Activated CD8-positive, alpha-beta memory T cell treated with anti-CD3 and anti-CD28 coated beads, Interleukin-2, amount 50 U/mL, for 48 hours (primary cell): ENCODE measurements at places on chromosomes 7 and 10.

- no peak for DNase-seq
Observed at GRCh38 chr10:84987039-84987438, 658.6 kb downstream of the CCSER2 start.

DNA sequence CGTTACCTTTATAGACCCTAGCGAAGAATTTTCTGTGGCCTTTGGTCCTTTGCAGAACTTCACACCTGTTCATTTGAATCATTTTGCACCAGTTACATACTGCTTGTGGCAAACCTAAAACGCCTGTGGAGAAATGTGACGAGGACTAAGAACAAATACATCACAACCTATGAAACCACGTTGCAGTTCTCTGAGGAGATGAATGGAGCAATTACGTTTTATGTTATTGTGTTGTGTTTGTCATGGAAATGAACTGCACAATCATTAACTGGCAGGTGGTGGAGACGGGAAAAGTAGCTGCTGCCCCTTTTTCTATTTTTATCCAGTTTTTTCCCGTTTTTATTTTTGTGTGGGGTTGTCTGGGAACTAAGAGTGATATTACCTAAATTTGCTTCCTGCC is 505.5 kb downstream of the SDK1 start:
- DNase-seq = no peak

GRCh38 chr7:158516524-158516923 is 71.1 kb downstream of the PTPRN2 start:
- DNase-seq = no peak

DNA sequence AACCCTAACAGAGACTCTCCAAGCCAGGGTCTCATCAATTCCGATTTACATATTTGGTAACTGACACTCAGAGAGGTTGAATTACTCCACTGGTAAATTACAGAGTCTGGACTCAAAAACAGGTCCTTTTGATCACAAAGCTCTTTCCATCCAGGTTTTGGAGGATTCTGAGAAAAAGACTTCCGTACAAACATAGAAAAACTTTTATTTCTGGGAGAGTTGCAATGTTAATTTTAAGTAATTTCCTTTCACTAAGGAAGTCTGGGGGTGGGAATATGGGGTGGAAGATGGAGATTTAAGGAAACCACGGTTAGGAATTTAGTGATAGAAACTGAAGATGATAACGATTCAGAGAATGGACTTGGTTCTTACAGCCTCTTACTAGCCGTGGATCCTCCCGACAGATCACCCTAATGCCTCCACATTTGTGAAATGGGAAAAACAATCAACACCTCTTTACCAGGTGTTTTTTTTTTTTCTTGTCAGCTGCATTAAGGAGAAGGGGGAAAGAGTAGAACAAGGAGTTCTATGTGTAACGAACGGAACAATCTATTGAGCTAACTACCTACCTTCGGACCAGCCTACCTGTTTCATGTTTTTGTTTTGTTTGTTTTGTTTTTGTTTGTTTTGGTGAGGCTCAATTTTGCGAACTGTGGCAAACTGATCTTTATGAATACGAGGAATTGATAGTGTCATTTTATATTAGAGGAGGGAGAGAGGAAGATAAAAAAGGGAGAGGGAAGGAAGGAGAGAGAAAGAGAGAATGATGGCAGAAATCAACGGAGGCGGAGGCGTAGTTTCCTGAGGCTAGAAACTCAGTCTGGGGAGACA is 1.7 kb upstream of the RBM20 start:
- no peak for DNase-seq

DNA sequence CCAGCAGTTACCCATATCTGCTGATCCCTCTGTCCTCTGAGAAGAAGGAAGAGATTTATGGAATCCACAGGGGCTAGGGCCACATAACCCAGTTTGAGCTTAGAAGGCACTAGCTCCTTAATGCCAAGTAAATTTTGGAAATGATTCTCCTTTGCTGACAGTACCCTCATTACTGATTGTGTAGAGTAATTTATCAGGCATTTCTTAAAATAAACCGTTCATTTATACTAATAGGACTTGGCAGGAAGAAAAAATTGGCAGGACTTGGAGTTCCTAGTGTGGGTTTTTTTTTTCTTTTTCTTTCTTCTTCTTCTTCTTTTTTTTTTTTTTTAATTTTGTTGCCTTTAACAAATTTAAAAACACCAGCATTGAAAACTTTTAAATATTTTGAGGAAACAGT is 645.7 kb downstream of the SUGCT start:
- no peak for DNase-seq

- DNase-seq = no peak
Observed at GRCh38 chr7:155166108-155166507, 96.0 kb downstream of the HTR5A start.

GRCh38 chr10:86251426-86251825 is 115.2 kb downstream of the GRID1 start:
- DNase-seq = no peak

GRCh38 chr10:128147669-128148068 is 21.4 kb upstream of the MKI67 start:
- no peak for DNase-seq

- DNase-seq = no peak
Observed at GRCh38 chr10:77553311-77553710, 84.3 kb downstream of the KCNMA1 start.

GRCh38 chr10:372566-372965 is 237.3 kb downstream of the ZMYND11 start:
- no peak for DNase-seq

DNA sequence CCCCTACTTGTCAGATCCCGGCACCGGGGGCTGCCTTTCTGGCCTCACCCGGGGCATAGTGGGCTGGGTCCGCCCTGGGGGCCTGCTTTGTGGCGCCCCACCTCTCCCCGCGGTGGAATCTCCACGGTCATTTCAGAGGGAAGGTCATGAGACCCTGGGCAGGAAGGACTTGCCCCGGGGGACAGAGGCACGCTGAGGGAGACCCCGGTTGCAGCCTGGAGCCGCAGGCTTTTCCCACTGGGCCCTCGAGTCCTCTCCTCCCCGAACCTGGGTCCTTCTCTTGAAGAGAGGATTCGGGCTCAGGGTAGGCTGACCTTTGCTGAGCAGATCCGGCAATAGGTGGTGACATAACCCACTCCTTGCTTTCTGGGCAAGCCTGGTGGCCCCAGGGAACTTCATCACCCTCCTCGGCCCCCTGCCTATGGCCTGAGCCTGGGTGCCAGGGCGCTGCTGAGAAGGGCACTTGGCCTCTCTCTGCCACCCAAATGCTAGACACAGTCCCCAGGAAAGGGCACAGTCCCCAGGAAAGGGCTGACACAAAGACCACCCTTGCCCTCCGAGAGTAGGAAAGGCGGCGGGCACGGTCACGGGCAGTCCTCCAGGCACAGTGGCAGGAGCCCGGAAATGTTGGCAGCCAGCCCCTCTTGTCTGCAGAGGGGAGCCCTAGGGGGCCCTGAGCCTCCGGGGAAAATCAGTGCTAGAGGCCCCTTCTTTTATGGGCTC is 36.2 kb downstream of the FKBP6 start:
- no peak for DNase-seq

DNA sequence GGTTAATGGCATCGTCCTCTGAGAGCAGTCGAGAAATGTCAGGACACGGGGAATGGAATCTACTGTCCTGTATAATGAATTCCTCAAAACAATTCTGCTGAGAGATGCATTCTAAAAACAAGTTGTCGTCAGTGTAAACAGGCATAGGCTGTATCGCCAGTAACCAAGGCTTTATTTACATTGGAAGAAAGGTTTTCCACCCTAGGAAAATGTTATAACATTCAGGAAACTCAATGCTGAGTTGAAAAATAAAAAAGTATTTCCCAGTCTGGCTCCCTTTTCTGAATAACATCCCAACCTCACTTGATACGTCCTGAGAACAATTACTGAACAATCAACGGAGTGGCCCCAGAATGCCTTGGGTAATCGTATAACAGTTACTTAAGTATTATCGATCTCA is 79.6 kb upstream of the UCN3 start:
- no peak for DNase-seq

DNA sequence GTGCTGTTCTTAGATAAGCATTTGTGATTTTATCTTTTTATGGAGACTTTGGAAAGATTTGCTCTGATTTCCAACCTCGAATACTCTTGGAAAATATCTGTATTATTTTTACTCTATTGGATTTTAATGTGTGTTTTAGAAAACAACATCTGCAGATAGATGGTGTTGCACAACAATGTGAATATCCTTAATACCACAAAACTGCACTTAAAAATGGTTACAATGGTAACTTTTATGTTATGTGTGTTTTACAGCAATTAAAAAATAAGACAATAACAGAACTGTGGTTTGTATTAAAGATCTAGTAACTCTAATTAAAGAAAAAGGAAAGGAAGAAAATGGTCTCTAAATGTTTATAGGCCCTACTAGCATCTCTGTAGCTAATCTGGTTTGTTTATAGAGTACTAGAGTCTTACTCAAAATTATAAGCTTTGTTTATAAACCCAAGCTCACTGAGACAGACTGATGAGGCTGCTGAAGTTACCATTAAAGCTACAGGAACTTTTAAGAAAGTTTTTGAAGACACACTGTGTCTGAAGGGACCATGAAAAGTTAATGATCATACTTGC is 74.6 kb upstream of the CC2D2B start:
- DNase-seq = no peak

GRCh38 chr10:29022513-29022912 is 266.4 kb upstream of the LYZL1 start:
- DNase-seq = no peak

- no peak for DNase-seq
Observed at GRCh38 chr10:21720090-21720489, 186.1 kb downstream of the MLLT10 start.

DNA sequence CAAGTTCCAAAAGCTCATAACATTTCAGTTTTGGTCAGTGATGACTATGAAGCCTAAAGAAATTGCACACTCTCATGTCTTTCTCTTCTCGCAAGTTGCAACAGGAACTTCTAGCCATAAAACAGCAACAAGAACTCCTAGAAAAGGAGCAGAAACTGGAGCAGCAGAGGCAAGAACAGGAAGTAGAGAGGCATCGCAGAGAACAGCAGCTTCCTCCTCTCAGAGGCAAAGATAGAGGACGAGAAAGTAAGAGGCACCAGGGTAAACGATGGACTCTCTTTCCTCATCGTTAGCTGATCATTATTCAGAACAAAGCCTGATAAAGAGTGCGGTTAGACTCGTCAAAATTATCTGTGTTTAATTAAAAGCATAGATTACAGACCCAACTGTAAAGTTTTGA is 94.7 kb downstream of the HDAC9 start:
- DNase-seq = no peak

- no peak for DNase-seq
Observed at GRCh38 chr10:80908611-80909010, 370.9 kb downstream of the SH2D4B start.

DNA sequence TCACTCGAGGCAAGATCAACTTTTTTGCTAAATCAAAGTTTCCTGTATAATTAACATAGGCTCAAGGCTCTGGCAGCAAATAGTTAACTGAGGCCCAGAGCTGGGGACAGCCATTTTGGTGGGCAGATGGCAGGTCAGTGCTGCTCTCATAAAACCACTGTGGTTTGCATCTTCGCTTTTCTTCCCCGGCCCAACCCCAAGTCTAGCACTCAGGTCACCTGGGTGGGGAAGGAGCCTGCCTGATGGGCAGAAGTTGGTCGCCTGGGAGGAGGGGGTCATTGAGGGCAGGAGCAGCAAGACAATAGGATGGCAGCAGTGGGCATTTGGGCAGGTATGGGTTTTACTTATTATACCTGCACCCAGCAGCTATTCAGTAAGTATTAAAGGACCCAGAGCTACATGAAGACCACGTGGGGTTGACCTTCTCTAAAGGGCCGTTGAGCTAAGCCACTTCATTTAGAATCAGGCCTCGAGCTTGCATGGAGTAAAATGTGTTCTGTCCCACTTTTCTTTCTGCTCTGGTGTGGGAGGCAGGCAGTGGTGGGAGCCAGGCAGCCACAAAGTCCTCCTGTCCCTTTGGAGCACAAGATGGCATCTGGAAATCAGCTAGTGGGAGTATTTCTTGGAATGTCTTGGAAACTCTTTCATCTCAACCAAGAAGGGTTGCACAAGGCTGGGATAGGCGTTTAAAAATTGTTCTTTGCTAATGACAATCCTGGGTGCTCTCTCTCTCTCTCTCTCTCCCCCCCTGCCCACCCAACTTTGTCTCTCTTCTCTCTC is 133.4 kb downstream of the SPAG6 start:
- DNase-seq = no peak

DNA sequence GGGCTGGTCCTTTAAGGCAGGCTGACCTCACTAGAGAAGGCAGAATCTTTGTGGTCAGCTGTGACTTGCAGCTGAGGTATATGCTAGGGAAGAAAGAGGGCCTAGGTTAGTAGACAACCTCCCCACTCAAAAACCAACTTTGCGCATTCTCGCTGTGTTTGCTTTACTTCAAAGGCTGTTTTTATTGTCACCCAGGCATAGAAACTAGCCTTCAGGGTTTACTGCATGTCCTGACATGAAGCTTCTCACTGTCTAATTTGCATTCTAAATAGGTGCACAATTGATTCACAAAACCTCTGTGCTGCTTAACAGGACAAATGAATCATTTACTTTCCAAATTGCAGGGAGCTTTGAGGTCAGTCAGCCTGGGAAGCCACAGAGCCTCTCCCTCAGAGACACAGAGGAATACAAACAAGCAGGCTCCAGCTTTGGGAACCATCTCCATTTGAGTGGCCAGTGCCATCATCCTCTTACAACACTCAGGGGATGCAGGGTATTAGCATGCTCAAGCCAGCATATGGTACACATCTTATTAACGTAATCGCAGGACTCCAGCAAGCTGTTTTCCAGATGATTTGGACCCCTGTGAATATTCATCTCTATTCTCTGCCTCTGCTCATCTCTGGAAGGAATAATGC is 596.4 kb upstream of the GHITM start:
- no peak for DNase-seq

- DNase-seq = no peak
Observed at GRCh38 chr7:112986256-112987031, 100.2 kb downstream of the GPR85 start.

- no peak for DNase-seq
Observed at GRCh38 chr7:74343281-74344131, 54.3 kb downstream of the CLIP2 start.

- peak; percentile 75 for DNase-seq
Observed at GRCh38 chr10:119209035-119209735, 1.8 kb downstream of the GRK5 start.

DNA sequence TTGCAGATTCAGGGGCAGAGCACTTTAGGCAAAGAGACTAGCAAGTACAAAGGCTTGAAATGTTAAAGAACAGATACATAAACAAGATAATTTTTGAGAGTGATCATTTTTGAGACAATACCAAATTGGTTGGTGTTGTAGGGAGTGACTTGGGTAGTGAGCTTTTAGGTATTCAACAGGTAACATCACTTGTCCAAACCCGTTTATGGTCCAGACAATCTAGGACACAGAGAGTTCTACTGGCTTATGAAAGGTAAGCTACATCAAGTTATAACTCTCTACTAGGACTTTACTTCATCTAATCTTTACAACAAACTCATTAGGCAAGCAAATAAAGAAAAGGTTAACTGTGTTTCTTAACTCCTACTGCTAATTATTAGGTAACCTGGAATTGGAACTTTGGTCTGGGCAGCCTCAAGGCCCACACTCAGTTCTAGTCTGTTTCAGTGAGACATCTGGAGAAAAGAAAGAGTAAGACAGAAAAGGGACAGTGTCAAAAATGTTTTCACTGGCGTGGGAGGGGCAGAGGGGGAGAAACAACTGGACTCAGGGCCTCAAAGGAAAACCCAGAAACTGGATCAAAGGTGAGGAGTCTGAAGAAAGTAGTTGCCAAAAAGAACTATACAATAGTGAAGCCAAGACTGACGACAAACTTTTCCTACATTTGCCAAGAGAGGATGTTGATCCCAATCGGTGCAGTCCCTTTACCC is 39.2 kb downstream of the GNAT3 start:
- DNase-seq = no peak

GRCh38 chr7:1853431-1853985 is 183.4 kb downstream of the ELFN1 start:
- DNase-seq = no peak
